Motor neuron (in vitro differentiated cells): ENCODE measurements at places on chromosomes 1 and 21. TPM values are rescaled to one million over a fixed set of nuclear protein-coding genes. Genes with fewer than 3 reads are reported as not detected.
A peak's percentile ranks its signal among the peaks of the same experiment; 100 is the strongest.

DNA sequence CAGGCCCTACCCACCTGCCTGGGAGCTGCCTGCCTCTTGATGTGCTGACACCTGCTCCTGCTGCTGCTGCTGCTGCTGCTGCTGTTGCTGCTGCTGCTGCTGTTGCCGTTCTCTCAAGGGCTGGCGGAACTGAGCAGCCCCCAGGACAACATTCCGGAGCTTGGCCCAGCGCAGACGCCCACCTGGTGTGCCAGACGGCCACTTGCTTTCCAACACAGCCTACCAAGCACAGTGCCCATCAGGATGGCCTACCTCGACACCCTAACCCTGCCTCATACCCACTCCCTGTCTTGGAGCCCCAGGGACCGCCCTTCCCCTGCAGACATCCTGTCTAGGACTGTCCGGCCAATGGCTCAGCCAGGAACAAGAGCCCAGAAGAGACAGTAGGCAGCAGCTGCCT is 11.8 kb downstream of the DENND4B start:
- no peak for ATAC-seq

DNA sequence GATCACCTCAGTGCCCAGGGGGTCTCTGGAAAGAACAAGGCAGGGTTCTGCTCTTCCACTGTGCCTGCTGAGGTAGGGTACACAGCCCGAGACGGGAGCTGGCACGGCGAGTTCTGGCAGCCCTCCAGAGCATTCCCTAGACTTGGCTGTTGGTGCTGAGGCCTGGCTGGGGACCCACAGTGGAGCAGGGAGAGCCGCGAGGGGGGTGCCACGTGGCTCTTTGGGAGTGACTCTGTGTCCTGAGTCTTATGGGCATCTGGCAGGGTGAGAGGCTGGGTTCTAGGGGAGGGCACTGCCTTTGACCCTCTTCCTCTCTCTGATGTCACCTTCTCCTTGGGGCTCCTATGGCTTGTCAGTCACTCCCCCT is 336.4 kb downstream of the CAMTA1 start:
- ATAC-seq, result no peak

ATP5IF1 gene
- 249 and 255 TPM in 2 replicates for total RNA-seq

DNA sequence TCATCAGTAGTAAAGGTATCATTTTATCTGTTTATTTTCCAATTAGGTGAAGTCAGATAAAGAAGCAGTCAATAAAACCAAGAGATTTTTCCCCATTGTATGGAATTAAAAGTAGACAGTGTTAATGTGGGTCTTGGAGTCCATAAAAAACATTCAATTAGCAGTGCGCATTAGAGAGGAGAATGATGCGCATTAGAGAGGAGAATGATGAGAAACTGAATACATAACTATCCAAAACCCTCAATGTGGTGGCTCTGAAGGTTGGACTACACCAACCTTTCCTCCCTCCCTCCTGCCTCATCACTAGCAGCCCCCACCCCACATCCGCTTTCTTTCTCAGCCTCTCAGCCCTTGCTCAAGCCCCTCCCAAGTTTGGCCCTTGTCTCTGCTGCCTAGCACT is 99.5 kb downstream of the DAB1 start:
- ATAC-seq, result no peak

GRCh38 chr1:90856463-90857007 is 139.4 kb upstream of the BARHL2 start:
- ATAC-seq, result no peak

DNA sequence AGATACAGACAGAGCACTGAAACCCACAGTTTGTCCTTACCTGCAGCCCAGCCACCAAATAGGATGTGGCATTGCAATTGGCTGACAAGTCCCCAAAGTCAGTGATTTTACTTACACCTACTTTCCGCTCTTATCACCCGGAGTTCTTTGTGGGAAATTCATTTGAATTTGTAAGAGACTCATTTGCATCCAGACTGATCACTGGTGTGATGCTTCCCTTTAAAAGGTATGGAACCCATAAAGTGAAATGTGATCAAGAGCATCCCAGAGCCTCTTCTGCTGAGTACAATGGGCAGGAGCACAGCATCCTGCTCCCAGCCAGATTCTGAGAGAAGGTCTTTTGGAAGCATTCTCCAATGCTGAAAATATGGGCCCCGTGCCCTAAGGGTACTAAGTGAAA is 161.4 kb downstream of the DAB1 start:
- ATAC-seq, result no peak

DNA sequence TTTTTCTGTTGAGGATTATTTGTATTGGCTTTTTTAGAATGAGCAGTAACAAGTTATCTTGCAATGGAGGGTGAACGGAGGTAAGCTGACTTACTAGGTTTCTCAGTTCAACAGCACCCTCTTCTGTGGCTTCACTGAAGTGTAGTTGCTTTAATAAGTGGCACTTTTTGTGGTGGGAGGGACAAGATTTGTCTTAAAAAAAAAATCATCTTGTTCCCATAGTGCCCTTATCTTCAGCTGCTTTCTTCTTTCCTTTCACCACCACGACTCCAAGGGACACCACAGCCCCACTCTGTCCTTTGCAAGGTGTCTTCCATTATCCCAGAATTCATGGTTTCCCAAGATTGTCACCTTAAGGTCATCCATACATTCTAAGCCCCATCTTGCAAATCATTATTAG is 92.9 kb downstream of the PIGK start:
- peak; percentile 72 for ATAC-seq

DNA sequence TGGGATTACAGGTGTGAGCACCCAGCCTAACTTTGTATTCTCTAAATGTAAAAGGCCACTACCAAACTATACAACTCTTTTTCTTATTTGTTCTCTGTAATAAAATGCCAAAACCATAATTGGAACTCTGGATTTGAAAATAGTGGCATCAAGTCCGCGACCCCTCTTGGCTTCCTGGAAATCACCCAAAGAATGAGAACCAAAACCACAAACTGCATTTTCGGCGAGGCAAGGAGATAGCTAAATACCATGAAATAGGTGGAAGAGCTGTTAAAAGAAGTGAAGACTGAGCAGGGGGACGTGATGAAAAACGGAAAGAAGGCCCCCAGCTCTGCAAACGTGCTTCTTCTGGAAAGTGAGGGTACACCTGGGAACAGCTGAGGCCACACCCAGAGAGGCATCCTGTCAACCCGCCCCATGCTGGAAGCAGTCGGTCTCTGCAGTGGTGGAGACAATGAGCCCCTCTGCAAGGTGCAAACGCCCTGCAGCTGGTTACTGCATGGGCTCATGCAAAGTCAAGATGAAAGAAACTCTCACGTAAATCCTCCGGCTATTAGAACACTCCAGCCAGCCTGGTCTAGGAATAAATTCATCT is 22.5 kb downstream of the VPS26C start:
- no peak for ATAC-seq

TGFB2 gene
- 26.6 and 28.0 TPM in 2 replicates for total RNA-seq

- no peak for ATAC-seq
These were observed 58.0 kb downstream of the PGM1 start for GRCh38 chr1:63651161-63651701.

- no peak for ATAC-seq
These were observed 66.3 kb downstream of the CD58 start for GRCh38 chr1:116504308-116505156.

DNA sequence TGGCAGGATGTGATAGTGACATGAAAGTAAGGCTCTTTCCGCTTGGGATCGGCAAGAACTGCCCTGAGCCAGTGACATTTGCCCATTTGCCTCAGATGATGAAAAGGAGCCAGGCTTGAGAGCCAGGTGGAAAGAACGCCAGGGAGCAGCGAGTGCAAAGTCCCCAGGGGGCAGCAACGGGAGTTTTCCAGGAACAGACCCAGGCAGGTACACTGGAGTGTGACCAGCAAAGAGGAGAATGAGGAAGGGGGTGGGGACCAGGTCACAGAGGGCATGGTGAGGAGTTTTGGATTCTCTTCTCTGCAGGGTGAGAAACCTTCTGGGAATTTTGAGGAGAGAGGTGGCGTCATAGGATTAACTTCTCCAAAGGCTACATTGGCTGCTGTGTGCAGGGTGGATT is 10.8 kb upstream of the ETS2 start:
- no peak for ATAC-seq

DNA sequence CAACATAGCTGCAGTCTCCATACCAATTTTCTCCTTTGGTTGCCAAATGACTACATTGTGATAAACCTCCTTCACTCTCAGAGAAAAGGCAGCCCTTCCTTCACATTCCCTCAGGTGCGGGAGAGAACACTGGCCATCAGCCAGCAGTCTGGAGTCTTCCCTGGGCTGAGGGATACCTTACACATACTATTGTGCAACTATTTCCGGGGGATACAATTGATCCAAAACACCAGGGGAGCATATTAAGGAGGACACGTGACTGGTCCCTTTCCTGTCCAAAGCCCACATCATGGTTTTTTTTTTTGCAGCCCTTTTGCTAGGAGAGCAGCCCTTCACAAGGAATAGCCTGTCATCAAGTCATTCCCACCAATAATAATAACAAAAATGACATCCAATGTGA is 172.1 kb upstream of the ZRANB2 start:
- no peak for ATAC-seq
